ENCODE measurements at places on chromosomes 7 and 10. TPM values are rescaled to one million over a fixed set of nuclear protein-coding genes. Genes with fewer than 3 reads are reported as not detected.
A peak's percentile ranks its signal among the peaks of the same experiment; 100 is the strongest.

CLDN3 gene
- total RNA-seq = not detected

GRCh38 chr10:21926949-21927348, 76.6 kb downstream of the DNAJC1 start:
- no peak for DNase-seq
- peaks cover 50% of the 10 kb centered on the region for H3K4me1 ChIP-seq
- no peak overlapping the region for H3K27ac ChIP-seq
- H3K36me3 ChIP-seq = peaks cover 3% of the 10 kb centered on the region

DNA sequence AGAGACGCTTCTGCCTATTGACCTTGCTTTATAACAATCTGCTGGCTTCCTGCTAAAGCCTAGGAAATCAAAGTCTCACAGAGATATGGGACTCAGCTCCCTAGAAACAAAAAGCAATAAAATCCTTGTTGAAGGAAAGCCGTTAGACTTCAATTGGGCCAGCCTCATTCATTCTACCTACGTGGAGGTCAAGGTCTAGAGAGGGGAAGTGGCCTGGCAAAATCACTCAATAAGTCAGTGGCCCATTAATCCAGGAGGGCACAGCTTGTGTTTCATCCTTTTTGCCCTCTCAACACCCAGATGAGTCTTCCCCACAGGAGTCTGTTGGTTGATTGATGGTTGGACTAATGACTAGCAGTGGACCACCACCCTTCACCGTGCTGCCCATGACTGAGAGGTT, 40.5 kb upstream of the ACSL5 start:
- peaks cover 17% of the 10 kb centered on the region for H3K4me1 ChIP-seq
- no peak overlapping the region for H3K4me3 ChIP-seq
- DNase-seq = no peak
- H3K27ac ChIP-seq = no peak overlapping the region
- no peaks in the 10 kb centered on the region for H3K36me3 ChIP-seq

DNA sequence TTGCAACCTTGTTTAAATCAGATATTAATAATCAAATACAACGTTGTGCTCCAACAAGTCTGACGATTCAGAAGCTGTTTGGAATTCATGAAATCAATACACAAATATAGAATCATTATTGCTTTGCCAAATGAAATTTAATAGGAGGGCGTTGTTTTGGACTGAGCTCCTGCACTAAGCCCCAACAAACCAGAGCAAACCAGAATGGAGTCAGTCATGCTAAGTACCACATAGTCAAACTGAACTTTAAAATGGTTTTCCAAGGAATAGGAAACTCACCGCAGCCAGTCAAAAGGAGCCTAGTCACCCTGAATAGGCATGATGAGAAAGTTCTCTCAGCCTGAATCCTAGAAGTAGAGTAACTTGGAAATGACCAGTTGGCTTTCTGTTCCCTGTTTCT, 53.7 kb downstream of the HACD1 start:
- H3K4me1 ChIP-seq = no peaks in the 10 kb centered on the region
- no peak overlapping the region for H3K27ac ChIP-seq
- DNase-seq = no peak
- H3K4me3 ChIP-seq = no peak overlapping the region
- no peaks in the 10 kb centered on the region for H3K27me3 ChIP-seq
- no peaks in the 10 kb centered on the region for H3K36me3 ChIP-seq

DNA sequence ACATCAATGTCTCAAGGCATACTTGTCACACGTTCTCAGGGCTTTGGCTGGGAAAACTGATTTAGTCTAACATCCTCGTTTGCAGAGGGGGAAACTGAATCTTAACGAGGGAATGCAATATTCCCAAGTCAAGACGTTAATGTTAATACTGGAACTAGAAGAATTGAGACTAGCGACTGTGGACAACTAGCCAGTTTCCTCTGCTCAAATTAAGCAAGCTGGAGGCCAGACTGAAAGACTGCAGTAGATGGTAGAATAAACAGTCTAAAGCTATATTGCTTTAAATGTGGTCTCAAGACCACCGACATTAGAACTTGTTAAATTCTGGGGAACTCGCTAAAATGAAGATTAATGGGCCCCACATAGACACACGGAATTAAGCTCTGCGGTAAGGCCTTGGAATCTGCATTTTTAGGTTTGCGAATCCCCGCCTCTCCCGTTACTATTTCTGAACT, 639 bp upstream of the TFAM start:
- H3K36me3 ChIP-seq = peaks cover 3% of the 10 kb centered on the region
- DNase-seq = no peak
- H3K27ac ChIP-seq = peak overlapping the region; percentile 99
- H3K4me1 ChIP-seq = peaks cover 27% of the 10 kb centered on the region
- peak overlapping the region; percentile 99 for H3K4me3 ChIP-seq

SCART1 gene
- 1.6 TPM for total RNA-seq

DNA sequence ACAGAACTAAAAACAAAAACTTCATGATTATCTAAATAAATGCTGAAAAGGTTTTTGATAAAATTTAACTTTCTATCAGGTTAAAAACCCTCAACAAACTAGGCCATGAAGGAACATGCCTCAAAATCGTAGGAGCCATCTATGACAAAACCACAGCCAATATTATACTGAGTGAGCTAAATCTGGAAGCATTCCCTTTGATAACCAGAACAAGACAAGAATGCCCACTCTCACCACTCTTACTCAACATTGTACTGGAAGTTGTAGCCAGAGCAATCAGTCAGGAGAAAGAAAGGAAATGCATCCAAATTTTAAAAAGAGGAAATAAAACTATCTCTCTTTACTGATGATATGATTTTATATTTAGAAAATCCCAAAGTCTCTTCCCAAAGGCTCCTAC, 228.7 kb downstream of the CHRM2 start:
- no peaks in the 10 kb centered on the region for H3K4me1 ChIP-seq
- H3K27me3 ChIP-seq = no peaks in the 10 kb centered on the region
- peaks cover 4% of the 10 kb centered on the region for H3K36me3 ChIP-seq
- no peak overlapping the region for H3K27ac ChIP-seq
- no peak overlapping the region for H3K4me3 ChIP-seq

DNA sequence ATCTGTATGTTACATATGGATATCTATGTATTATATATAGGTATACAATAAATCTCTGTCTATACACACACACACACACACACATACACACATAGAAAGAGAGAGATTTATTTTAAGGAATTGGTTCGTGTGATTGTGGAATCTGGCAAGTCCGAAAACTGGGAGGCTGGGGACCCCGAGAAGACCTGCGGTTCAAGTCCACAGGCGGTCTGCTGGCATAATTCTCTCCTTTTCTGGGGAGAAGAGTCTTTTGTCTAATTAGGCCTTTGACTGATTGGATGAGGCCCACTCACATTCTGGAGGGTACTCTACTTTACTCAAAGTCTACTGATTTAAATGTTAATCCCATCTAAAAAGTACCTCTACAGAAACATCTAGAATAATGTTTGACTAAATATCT, 65.1 kb downstream of the PAPSS2 start:
- no peak overlapping the region for H3K27ac ChIP-seq
- H3K27me3 ChIP-seq = no peaks in the 10 kb centered on the region
- no peak for DNase-seq
- H3K36me3 ChIP-seq = no peaks in the 10 kb centered on the region

DNA sequence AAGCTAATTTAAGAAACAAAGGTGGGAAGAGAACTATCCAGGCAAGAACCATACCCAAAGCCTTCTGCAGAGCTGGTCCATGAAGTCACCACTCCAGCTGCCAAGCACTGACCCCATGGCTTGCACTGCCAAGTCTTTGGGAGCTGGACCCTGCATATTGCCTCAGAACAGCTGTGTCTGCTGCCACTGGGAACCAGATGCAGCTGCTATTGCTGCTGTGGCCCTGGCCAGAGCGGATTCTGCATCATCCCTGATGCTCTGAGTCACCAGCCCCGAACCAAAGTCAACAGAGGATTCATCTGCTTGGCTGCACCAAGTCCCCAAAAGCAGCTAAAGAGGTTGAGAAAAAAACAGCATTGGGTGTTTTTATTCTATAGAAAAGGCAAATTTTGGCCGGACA, 39.2 kb upstream of the GSAP start:
- no peaks in the 10 kb centered on the region for H3K27me3 ChIP-seq
- no peak overlapping the region for H3K27ac ChIP-seq
- H3K4me1 ChIP-seq = peaks cover 13% of the 10 kb centered on the region
- DNase-seq = no peak
- H3K36me3 ChIP-seq = no peaks in the 10 kb centered on the region

DNA sequence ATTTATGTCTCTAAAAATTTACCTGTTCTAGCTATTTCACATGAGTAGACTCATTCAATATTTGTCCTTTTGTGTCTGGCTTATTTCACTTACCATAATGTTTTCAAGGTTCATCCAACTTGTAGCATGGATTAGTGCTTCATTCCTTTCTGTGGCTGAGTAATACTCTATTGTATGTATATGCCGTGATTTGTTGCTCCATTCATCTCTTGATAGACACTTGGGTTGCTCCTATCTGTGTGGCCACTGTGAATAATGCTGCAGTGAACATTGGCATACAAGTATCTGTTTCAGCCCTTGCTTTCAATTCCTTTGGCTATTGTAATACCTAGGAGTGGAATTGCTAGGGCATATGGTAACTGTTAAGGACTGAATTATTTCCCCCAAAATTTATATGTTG, 86.9 kb downstream of the VWC2 start:
- H3K27me3 ChIP-seq = no peaks in the 10 kb centered on the region
- H3K4me3 ChIP-seq = no peak overlapping the region
- no peaks in the 10 kb centered on the region for H3K36me3 ChIP-seq
- no peaks in the 10 kb centered on the region for H3K4me1 ChIP-seq
- H3K27ac ChIP-seq = no peak overlapping the region
- no peak for DNase-seq

- no peak overlapping the region for H3K27ac ChIP-seq
- H3K27me3 ChIP-seq = no peaks in the 10 kb centered on the region
- H3K36me3 ChIP-seq = no peaks in the 10 kb centered on the region
- DNase-seq = no peak
- no peak overlapping the region for H3K4me3 ChIP-seq
Measured at GRCh38 chr7:82805527-82805960, 357.1 kb downstream of the PCLO start.
